H9 (cell line): ENCODE measurements at places on chromosomes 13 and 19. TPM values are rescaled to one million over a fixed set of nuclear protein-coding genes. Genes with fewer than 3 reads are reported as not detected.

- H3K4me1 ChIP-seq: peaks cover 2% of the 10 kb centered on the region; the same call in 1 of the 2 replicates
- no peak overlapping the region for H3K27ac ChIP-seq
- no peak overlapping the region for H3K4me3 ChIP-seq
- no peaks in the 10 kb centered on the region for H3K27me3 ChIP-seq
- no peak for DNase-seq
Observed at GRCh38 chr19:33775731-33776487, 20.8 kb upstream of the KCTD15 start.

DNA sequence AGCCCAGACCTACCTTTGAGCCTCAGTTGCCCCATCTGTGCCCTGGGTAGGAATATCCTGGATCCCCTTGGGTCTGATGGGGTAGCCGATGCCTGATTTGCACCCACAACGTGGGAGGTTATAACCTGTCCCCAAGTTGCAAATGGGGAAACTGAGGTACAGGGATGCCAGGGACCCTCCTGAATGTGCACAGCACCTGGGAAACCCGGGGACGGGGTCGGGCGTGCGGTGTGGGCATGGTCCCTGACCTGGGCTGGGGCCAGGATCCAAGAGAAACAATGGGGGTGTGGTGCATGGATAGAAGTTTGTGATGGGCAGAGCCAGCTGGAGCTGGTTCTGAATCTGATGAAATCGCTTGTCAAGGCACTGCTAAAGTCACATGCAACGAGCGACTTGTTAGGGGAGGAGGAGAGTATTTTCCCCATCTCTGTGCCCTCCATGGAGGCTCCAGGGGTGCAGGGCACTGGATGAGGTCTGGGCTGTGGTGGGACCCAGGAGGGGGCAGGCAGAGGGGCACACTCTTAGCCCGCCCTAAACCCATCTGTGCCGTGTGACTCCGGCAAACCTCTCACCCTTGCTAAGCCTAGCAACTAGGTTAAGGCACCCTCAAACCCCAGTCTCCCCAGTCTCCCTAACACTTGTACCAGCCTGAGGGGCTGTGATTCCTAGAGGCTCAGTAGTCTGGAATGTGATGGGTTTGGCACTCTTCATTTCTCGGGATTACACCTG lies 749 bp downstream of the GDF15 start:
- H3K4me1 ChIP-seq: no peaks in the 10 kb centered on the region
- DNase-seq: no peak
- no peak overlapping the region; the same call in 2 of the 3 replicates for H3K4me3 ChIP-seq
- H3K36me3 ChIP-seq: peaks cover 5% of the 10 kb centered on the region; the same call in 1 of the 2 replicates

DNA sequence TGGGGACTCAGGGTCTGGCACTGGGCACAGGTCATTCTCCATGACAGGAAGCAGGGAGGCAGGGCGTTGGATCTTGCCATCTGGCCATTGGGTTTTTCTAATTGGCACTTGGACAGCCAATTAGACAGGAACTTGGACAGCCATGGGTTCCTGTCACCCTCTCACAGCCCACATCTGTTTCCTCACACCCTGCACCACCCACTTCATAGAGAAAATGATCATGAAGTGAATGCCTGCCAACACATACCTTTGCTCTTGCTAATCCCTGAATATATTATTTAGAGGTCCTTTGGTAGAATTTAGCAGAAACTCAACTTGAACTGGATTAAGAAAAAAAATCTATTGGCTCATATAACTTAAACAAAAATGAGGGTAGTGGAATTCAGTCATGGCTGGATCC lies 4.9 kb upstream of the OLFM2 start:
- peaks cover 2% of the 10 kb centered on the region; the same call in 1 of the 2 replicates for H3K4me1 ChIP-seq
- peaks cover 2% of the 10 kb centered on the region; the same call in 1 of the 2 replicates for H3K36me3 ChIP-seq
- DNase-seq: no peak

The ENOX1 gene
- total RNA-seq: 0.09 and 0.24 TPM in 2 replicates

DNA sequence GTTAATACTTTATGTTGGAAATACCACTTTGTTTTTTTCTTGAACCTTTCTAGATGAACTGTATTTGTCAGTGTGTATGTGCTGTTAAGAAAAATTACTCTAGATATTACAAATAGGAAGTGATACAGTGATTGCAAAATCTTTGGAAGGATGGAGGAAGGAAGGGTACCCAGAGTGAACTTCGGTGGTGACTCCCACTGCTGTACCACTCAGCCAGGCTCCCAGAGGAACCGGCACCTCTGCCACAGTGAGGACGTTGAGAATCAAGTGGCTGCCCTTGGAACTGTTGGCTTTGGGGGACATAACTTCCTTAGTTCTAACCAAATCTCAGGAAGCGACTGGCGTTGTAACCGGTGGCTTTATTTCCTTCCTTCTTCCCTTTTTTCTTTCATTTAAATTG lies 184.7 kb downstream of the PCCA start:
- no peak overlapping the region for H3K27ac ChIP-seq
- peaks cover 3% of the 10 kb centered on the region; the same call in 2 of the 3 replicates for H3K36me3 ChIP-seq

DNA sequence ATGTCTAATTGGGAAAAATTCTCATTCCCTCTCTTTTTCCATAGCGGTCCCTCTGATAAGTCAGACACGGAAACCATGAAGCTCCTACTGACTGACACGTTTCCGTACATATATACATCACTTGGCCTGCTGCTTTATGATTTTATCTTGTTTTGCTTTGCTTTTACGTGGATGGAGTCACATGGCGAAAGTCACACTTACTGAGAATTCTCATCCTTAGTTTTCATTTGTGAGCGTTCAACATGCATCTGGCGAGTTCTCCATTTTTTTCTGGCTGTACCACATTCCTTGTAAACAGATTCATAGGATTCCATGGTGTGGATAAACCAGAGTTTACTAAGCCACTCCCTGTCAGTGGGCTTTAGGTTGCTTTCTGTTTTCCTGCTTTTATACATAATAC lies 21.2 kb downstream of the PGPEP1 start:
- no peak for DNase-seq
- H3K36me3 ChIP-seq: peaks cover 15% of the 10 kb centered on the region
- H3K4me1 ChIP-seq: 0 out of 2 replicates have a peak, but pooled peaks cover 2% of the 10 kb centered on the region
- H3K27me3 ChIP-seq: no peaks in the 10 kb centered on the region
- no peak overlapping the region for H3K4me3 ChIP-seq
- H3K27ac ChIP-seq: no peak overlapping the region

GRCh38 chr13:97600458-97601075 lies 166.6 kb downstream of the RAP2A start:
- no peak for DNase-seq
- peaks cover 3% of the 10 kb centered on the region for H3K36me3 ChIP-seq
- H3K27ac ChIP-seq: no peak overlapping the region
- no peaks in the 10 kb centered on the region for H3K4me1 ChIP-seq

DNA sequence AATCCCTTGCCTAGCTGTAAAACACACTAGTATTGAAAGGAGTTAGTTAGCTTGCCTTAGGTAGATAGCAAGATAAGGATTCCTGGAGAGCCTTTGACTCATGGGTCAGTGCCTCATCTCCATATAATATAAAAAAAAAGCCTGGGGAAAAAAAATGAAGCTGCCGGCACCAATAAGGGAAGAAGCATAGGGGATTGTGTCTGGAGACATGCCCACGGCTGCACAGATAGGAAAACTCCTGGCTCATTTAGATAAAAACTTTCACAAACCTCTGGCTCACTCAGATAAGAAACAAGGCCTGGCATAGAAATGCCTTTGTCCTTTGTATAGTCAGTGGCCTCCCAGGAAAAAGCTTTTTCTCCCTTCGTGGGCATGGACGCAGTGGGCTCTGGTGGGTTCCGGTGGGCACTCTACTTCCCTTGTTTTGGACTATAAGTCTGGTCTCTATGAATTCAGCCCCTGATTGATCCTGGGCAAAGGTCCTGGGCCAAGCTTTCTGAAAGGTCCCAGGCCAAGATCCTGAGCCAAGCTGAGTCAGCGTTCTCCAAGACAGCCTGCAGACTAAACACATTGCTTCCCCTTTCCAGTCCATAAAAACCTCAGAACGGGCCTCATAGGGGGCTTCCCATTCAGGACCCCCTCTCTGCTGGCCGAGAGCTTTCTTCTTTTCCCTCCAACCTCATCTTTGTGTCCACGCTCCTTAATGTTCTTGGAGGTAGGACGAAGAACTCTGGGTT lies 4.9 kb upstream of the OR7A17 start:
- DNase-seq: no peak
- peaks cover 17% of the 10 kb centered on the region for H3K36me3 ChIP-seq
- no peaks in the 10 kb centered on the region; the same call in 1 of the 2 replicates for H3K27me3 ChIP-seq
- H3K4me1 ChIP-seq: no peaks in the 10 kb centered on the region
- H3K27ac ChIP-seq: no peak overlapping the region
- no peak overlapping the region for H3K4me3 ChIP-seq

- H3K36me3 ChIP-seq: no peaks in the 10 kb centered on the region
- H3K4me1 ChIP-seq: no peaks in the 10 kb centered on the region
- no peak overlapping the region for H3K27ac ChIP-seq
- no peak overlapping the region for H3K4me3 ChIP-seq
Observed at GRCh38 chr13:95185851-95186250, 115.4 kb downstream of the ABCC4 start.

The ZNF85 gene
- 24.5 and 26.8 TPM in 2 replicates for total RNA-seq

GRCh38 chr13:26526702-26527216 lies 30.7 kb upstream of the WASF3 start:
- DNase-seq: no peak
- H3K27ac ChIP-seq: no peak overlapping the region
- H3K36me3 ChIP-seq: no peaks in the 10 kb centered on the region
- H3K4me3 ChIP-seq: no peak overlapping the region
- no peaks in the 10 kb centered on the region for H3K27me3 ChIP-seq

DNA sequence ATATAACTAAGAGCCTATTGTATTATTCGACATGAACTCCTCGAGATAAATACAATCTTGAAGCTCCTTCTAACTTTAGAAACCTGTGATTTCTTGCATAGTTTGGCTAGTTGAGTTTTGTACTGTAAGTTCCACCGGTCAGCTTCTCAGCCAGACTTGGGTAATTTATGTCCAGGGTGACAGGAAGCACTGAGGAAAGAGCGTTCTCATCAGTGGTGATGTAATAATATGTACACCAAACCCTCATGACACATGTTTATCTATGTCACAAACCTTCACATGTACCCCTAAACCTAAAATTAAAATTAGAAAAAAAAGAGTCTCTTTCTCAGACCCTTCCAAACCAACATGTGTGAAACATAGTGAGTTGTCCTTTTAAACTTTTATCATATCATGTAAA lies 205.7 kb downstream of the KCNRG start:
- no peak overlapping the region for H3K27ac ChIP-seq
- H3K4me1 ChIP-seq: no peaks in the 10 kb centered on the region
- H3K27me3 ChIP-seq: no peaks in the 10 kb centered on the region

- H3K27ac ChIP-seq: no peak overlapping the region
- no peak overlapping the region for H3K4me3 ChIP-seq
- no peaks in the 10 kb centered on the region for H3K27me3 ChIP-seq
- peaks cover 54% of the 10 kb centered on the region for H3K36me3 ChIP-seq
Observed at GRCh38 chr19:49832556-49832955, 14.5 kb downstream of the MED25 start.

The C5AR1 gene
- 1.8 TPM in 2 replicates for total RNA-seq

DNA sequence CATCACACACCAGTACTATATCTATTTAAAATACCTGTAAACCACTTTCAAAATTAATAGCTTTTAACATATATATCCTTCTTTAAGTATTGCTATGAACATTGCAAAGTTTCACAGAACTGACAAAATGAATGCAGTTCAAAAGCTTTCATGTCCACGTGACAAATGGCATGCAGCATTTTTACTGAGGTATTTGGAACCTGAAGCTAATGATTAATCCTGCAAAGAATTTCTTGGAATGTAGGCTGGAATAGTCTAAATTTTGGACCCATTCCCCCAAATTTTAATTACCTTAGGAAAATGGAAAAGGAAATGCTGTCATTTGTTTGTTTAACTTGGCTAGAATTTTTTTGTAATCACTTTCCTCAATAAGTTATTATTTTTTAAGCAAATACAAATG lies 423.8 kb upstream of the GPC6 start:
- no peaks in the 10 kb centered on the region for H3K4me1 ChIP-seq
- no peak overlapping the region for H3K4me3 ChIP-seq

The CFAP97D2 gene
- not detected in 2 replicates for total RNA-seq

GRCh38 chr13:111202745-111203144 lies 87.6 kb downstream of the ARHGEF7 start:
- no peak overlapping the region for H3K27ac ChIP-seq
- peaks cover 15% of the 10 kb centered on the region; the same call in 1 of the 2 replicates for H3K4me1 ChIP-seq
- H3K27me3 ChIP-seq: no peaks in the 10 kb centered on the region

GRCh38 chr13:52411629-52412028 lies 5.7 kb upstream of the THSD1 start:
- no peaks in the 10 kb centered on the region; the same call in 1 of the 2 replicates for H3K27me3 ChIP-seq
- peaks cover 21% of the 10 kb centered on the region for H3K36me3 ChIP-seq
- no peak overlapping the region for H3K27ac ChIP-seq
- no peaks in the 10 kb centered on the region for H3K4me1 ChIP-seq

DNA sequence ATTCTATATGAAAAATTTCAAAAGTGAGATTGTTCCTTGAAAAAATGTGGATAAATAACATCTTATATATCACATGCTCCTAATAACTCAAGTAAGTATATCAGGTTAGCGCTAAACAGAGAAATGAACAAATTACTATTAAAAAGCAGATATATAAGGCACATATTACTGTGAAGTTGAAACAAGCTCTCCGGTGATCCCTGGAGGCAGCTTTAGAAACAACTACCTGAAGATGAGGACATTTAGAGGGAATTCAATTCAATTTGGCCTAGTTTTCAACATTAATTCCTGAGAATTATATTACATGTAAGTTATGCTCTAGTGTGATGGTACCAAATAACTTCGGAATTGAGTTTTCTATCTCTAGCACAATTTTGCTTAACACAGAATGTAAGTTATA lies 1373.6 kb upstream of the SPRY2 start:
- H3K4me3 ChIP-seq: no peak overlapping the region
- H3K36me3 ChIP-seq: peaks cover 3% of the 10 kb centered on the region
- DNase-seq: no peak

The PCDH9 gene
- 0.09 and 0.11 TPM in 2 replicates for total RNA-seq
